Mesenchymal stem cell (in vitro differentiated cells and primary cell): ENCODE measurements at places on chromosomes 13 and 19.

DNA sequence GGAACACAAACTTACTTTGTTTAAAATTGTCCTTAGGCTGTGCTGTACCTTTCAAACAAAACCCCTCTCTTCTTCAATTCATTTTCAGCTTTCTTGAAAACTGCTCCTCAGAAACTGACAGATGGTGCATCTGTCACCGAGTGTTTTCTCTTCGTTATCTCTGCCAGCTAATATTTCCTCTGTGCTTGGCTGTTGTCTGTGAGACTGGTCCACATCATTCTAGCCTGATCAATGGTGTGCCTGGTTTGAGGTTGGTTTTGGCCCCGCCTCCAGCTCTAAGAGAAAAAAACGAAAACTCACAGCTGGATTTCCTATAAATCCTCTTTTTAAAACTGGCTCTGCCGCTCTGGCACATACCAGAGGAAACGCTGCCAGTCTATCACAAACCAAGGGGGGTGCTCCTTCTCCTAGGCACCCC, 79.7 kb downstream of the STARD13 start:
- H3K4me3 ChIP-seq = no peak overlapping the region
- H3K4me1 ChIP-seq = peaks cover 3% of the 10 kb centered on the region
- peak; percentile 70 for DNase-seq
- no peaks in the 10 kb centered on the region for H3K27me3 ChIP-seq

- H3K36me3 ChIP-seq = no peaks in the 10 kb centered on the region
- no peaks in the 10 kb centered on the region for H3K4me1 ChIP-seq
- no peaks in the 10 kb centered on the region for H3K27me3 ChIP-seq
- no peak overlapping the region for H3K27ac ChIP-seq
- H3K4me3 ChIP-seq = no peak overlapping the region
Observed at GRCh38 chr13:34048652-34049051, 230.7 kb downstream of the RFC3 start.

- no peak for DNase-seq
- no peaks in the 10 kb centered on the region for H3K36me3 ChIP-seq
- H3K27ac ChIP-seq = no peak overlapping the region
- H3K27me3 ChIP-seq = peaks cover 60% of the 10 kb centered on the region
Observed at GRCh38 chr13:114208134-114208533, 26.6 kb upstream of the CDC16 start.

GRCh38 chr13:94829185-94829836, 117.0 kb upstream of the SOX21 start:
- no peaks in the 10 kb centered on the region for H3K4me1 ChIP-seq
- no peak for DNase-seq
- no peak overlapping the region for H3K27ac ChIP-seq

GRCh38 chr19:20279516-20279915, 112.5 kb downstream of the ZNF486 start:
- H3K4me1 ChIP-seq = no peaks in the 10 kb centered on the region
- no peak for DNase-seq
- H3K36me3 ChIP-seq = no peaks in the 10 kb centered on the region
- H3K4me3 ChIP-seq = no peak overlapping the region

- no peak overlapping the region for H3K27ac ChIP-seq
- H3K4me3 ChIP-seq = no peak overlapping the region
- no peak for DNase-seq
- H3K27me3 ChIP-seq = peaks cover 11% of the 10 kb centered on the region
- H3K4me1 ChIP-seq = peaks cover 5% of the 10 kb centered on the region
- H3K36me3 ChIP-seq = no peaks in the 10 kb centered on the region
Observed at GRCh38 chr13:109314101-109314500, 472.3 kb downstream of the IRS2 start.

GRCh38 chr19:49020931-49021895, 2.9 kb downstream of the CGB3 start:
- peaks cover 16% of the 10 kb centered on the region for H3K4me1 ChIP-seq
- peaks cover 5% of the 10 kb centered on the region for H3K27me3 ChIP-seq
- H3K4me3 ChIP-seq = no peak overlapping the region
- peaks cover 8% of the 10 kb centered on the region for H3K36me3 ChIP-seq
- peak; percentile 77 for DNase-seq

DNA sequence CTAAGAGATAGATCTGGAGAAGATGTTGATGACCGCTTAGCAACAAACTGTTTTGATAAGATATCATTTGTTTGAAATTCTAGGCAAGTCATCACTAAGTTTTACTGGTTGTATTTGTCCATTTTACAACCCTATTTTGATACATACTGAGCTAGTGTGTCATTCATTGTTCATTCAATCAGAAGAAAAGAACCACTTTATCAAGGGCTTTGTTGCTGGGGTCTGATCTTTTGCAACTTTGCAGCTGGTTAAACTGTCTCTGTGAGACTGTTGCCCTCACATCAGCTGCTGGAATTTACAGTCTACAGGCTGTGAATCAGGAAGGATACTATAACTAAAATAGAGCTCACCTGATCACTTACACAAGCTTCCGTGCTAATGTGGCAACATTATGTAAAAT, 290.5 kb downstream of the RFC3 start:
- H3K36me3 ChIP-seq = no peaks in the 10 kb centered on the region
- no peaks in the 10 kb centered on the region for H3K27me3 ChIP-seq
- no peak overlapping the region for H3K27ac ChIP-seq
- no peak for DNase-seq

- H3K27ac ChIP-seq = no peak overlapping the region
- peaks cover 29% of the 10 kb centered on the region for H3K4me1 ChIP-seq
- H3K27me3 ChIP-seq = no peaks in the 10 kb centered on the region
- H3K36me3 ChIP-seq = peaks cover 77% of the 10 kb centered on the region
- DNase-seq = no peak
- no peak overlapping the region for H3K4me3 ChIP-seq
Observed at GRCh38 chr19:16376241-16376640, 51.6 kb downstream of the KLF2 start.

DNA sequence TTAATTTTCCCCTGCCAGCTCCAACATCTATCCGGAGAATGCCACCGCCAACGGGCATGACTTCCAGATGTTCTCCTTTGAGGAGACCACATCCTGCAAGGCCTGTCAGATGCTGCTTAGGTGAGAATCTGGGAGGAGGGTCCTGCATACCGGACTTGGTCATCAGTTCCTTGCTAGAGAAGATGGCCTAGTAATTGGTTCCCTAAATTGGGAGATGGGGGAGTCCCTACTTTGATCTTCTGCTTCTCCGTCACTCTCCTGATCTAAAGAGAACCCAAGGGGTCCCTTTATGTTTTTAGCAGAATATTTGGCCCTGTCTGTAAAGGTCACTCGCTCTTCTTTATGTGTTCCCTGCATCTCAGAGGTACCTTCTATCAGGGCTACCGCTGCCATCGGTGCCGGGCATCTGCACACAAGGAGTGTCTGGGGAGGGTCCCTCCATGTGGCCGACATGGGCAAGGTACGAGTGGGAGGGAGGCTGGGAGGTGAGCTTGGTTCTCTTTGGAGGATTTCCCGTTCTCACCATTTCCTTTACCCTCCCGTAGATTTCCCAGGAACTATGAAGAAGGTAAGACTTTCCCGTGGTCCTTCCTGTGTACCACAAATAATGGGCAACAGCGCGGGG, 54.1 kb upstream of the ADGRE1 start:
- peaks cover 21% of the 10 kb centered on the region for H3K27me3 ChIP-seq
- no peak for DNase-seq
- H3K4me1 ChIP-seq = no peaks in the 10 kb centered on the region
- H3K4me3 ChIP-seq = no peak overlapping the region

- H3K4me3 ChIP-seq = peak overlapping the region; percentile 61
- peaks cover 15% of the 10 kb centered on the region for H3K4me1 ChIP-seq
- no peaks in the 10 kb centered on the region for H3K27me3 ChIP-seq
- H3K36me3 ChIP-seq = no peaks in the 10 kb centered on the region
- peak; percentile 65 for DNase-seq
Observed at GRCh38 chr13:37868691-37869505, 674 bp downstream of the TRPC4 start.

- H3K4me3 ChIP-seq = peak overlapping the region; percentile 95
- H3K27me3 ChIP-seq = no peaks in the 10 kb centered on the region
- peaks cover 15% of the 10 kb centered on the region for H3K36me3 ChIP-seq
- H3K4me1 ChIP-seq = peaks cover 3% of the 10 kb centered on the region
Observed at GRCh38 chr19:47111682-47112165, 1.9 kb downstream of the ZC3H4 start.
